ENCODE measurements at places on chromosomes 4 and X.

- DNase-seq, result no peak
Observed at GRCh38 chrX:13937370-13938050, 92.2 kb downstream of the GEMIN8 start.

DNA sequence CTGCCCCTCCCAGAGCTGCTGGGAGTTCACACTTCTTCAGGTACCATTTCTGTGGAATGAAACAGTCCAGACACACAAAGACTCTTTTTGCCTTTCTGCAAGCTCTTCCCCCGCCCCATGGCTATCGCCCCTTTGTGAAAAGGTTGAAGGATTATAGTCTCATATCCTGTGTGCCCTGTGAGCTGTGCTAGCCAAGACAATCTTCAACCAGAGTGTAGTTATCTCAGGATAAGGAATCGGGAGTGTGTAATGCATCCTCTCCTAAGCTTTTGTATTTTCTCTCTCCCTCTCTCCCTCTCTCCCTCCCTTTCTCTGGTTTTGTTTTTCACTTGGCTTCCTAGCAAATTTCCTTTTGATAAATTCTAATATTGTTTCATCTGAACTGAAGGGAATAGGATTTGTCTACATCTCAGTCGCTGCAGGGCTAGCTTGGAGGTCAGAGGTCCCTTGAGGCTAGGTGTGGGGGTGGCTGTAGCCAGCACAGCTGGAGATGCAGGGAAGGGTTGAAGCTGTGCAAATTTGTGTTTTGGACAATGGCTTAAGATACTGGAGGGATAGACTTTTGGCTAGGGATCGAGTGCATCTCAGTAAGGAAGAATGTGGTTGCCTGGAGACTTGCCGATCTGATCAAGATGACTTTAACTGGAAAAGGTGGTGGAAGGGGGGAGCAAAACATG is 74.6 kb upstream of the NALF2 start:
- DNase-seq, result no peak

DNA sequence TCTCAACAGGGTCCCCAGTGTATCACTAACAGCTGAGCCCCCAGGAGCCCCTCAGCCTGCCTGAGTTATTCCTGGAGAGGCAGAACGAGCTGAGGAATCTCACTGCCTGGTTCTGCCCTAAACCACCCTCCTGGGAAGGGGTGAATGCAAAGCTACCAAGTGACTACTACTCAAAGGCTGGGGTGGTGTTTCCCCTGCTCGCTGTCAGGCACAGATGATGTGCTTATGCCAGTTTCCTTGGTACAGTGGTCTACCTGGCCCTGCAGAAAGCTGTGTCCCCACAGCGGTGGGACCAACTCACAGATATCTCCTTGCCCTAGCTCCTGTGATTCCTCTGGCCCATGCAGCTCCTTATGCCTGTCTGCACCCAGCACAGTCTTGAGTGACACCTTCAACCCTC is 35.4 kb upstream of the ASMTL start:
- no peak for DNase-seq

DNA sequence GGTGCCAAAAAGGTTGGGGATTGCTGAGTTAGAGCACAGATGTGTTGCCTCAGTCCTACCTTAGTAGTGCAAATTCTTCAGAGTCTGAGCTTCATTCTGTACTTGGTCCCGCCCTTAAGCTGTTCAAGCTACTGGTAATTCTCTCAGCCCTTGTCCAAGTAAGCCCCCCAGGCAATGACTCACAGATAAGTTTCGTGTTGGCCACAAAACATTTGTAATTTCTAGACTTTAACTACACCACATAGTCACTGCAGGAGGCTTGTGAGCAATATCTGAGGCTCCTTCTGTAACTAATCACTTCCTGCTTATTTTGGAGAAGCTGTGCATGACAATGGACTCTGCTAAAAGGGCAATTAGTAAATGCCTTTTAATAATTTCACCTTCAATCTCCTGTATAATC is 1420.5 kb downstream of the PCDH7 start:
- DNase-seq, result no peak

- DNase-seq, result no peak
Observed at GRCh38 chr4:124684301-124684700, 28.2 kb downstream of the ANKRD50 start.

GRCh38 chrX:10244915-10245622 is 88.3 kb downstream of the CLCN4 start:
- no peak for DNase-seq

DNA sequence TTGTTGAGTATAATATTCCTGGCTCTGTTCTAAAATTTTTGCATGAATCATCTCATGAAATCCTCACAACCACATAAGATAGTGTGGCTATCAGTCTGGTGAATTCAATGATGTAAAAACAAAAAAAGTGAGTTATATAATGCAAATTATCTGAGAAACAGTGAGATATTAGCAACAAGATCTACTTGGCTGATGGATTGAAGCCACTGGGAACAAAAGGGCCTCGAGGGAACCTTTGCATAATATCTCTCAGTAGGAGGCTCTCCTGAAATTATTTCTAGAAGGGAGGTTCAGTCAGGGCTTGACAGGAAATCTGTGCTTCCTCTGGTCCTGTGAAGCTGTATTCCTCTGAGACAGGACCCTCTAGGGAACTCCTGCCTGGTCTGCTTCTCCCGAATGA is 30.1 kb upstream of the NUP54 start:
- DNase-seq, result no peak
